ENCODE measurements at places on chromosomes 4 and X.

DNA sequence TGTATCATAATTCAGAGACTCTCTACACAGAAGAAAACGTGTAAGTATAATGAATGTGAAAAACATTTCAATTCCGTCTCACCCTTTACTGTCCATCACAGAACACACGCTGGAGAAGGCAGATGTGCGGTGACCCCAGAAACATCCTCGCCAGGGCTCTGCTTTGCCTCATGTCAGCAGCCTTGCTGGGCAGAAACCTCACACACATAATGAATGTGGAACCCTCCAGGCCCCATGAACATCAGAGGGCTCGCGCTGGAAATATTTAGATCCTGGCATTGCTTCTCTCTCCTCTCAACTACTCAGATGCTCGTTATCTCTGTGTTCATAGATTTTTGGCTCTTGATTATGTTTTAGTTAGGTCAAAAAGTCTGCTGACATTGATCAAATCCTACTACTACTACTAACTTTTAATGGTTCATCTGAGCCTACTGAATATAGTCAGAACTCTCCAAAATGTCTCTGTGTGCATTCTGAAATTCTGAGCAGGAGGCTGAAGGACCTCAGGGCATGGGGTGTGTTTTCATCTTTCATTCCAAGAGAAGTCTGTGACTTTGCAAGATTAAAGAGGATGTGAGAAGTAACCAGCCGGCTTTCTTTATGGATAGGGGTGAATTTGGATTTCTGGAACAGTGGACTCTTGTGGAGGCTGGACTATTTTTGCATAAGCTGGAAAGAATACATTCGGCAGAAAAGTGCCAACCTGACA, 27.0 kb downstream of the SMIM43 start:
- no peak for DNase-seq

DNA sequence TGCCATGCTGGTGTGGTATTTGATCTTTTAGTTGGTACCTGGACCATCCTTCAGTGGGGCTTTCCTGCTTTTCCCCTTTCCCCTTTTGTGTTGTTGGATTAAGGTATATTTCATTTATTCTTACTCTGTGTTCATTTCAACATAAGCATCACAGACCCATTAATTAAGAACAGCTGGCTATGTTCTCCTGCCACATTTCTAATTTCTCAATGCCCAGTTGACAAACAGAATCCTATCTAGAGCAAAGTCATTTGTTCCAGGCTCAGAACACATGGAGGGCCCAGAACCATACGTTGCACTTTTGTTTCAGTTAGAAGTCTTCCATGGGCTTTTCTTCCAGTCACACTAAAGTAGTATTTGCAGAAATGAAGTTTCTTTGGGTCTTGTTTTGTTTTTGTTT, 46.1 kb upstream of the EOLA2 start:
- DNase-seq: no peak

DNA sequence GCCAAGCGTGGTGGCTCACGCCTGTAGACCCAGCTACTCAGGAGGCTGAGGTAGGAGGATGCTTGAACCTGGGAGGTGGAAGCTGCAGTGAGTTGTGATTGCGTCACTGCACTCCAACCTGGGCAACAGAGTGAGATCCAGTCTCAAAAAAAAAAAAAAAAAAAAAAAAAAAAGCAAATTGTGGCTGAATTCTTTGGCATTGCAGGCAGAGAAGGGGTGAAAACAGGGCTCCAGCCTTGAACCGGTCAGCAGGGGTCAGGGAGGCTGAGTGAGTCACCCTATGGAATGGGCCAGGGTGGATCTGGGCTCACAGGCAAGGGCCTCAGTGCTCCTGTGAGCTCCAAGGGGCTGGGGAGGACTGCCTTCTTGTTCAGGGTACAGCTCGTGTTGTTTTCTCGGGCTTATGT, 13.2 kb upstream of the FAM3A start:
- no peak for DNase-seq

DNA sequence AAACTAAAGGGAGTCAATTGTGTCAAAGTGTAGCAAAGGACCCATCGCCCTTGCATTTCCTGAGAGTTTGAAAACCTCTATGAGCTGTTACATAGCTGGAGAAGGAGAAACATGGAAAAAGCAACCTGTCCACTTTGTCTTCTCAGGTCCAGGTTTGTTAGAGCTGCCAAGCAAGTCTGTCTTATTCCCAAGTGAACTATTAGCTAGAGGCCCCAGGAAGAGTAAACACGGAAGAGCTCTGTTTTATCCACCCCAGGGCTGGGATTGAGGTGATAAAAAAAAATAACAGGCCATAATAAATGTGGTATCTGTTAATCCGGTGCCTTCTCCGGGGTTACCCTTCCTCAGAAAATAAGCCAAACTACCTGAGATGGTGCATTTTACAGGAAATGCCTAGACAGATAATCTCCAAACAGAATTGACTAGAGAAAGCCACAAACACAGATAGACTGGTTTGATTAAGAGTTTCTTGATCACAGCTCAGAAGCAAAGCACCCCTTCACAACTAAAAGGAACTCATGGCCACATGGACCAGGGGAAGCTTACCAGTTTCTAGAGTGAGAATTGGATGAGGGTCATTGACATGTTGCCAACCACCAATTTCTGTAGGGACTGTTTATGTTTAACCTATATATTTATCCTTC, 35.9 kb upstream of the RELL1 start:
- DNase-seq: no peak

DNA sequence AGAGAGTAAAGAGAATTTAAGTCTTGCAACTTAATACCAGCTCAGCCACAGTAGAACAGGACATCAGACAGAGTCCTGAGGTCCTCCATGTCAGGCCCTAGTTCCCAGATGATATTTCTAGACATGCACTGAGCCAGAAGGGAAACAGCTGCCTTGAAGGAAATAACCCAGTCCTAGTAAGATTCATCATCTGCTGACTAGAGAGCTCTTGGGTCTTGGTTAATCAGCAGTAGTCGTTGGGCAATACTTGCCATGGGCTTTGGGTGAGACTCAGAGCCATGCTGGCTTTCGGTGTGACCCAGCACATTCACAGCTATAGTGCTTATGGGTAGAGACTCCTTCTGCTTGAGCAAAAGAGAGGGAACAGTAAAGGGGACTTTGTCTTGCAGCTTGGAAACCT, 379.1 kb downstream of the AR start:
- no peak for DNase-seq

GRCh38 chrX:143648705-143649104, 12.8 kb upstream of the SLITRK4 start:
- DNase-seq: no peak

All from activated naive CD4-positive, alpha-beta T cell treated with anti-CD3 and anti-CD28 coated beads, Interleukin-2, amount 50 U/mL, for 16 hours (primary cell).